Fibroblast of upper back skin (primary cell): ENCODE measurements at places on chromosomes 11 and 22.
A peak's percentile ranks its signal among the peaks of the same experiment; 100 is the strongest.

GRCh38 chr11:107172996-107173395, 154.7 kb upstream of the GUCY1A2 start:
- DNase-seq: no peak

DNA sequence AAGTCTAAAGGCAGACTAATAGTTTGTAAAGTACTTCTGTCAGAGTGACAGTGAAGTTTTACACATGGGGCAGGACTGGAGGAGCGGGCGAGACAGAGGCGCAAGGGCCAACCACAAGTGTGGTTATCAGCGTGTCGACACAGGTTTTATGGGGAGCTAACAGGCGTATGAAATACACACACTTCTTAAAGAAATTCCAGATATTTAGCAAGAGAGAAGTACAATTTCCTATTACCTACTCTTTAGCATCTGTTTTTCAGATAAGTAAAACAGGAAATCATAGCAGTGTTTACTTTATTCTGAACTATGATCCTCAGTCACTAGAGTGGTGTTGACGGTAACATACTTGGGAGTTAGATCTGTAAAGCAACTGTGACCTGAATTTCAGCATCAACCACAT, 22.5 kb downstream of the VSIG10L2 start:
- DNase-seq: no peak

GRCh38 chr11:110463153-110463552, 33.4 kb downstream of the FDX1 start:
- peak; percentile 57 for DNase-seq

- no peak for DNase-seq
Measured at GRCh38 chr11:110379261-110379660, 50.5 kb upstream of the FDX1 start.

- peak; percentile 77 for DNase-seq
Measured at GRCh38 chr11:116772443-116773202, at the start of gene BUD13. TSS of gene BUD13 (minus strand) at chr11:116772987. CDS start at chr11:116772964, 23 bp downstream.

GRCh38 chr22:20565079-20565734, 57.8 kb downstream of the MED15 start:
- peak; percentile 25 for DNase-seq

- no peak for DNase-seq
Measured at GRCh38 chr11:97419729-97420128, 1029.9 kb downstream of the JRKL start.

- no peak for DNase-seq
Measured at GRCh38 chr22:50229370-50229769, 15.5 kb downstream of the TUBGCP6 start.

GRCh38 chr11:116703421-116703820, 69.4 kb downstream of the BUD13 start:
- DNase-seq: peak; percentile 8

GRCh38 chr11:103294516-103294915, 185.3 kb downstream of the DYNC2H1 start:
- no peak for DNase-seq

DNA sequence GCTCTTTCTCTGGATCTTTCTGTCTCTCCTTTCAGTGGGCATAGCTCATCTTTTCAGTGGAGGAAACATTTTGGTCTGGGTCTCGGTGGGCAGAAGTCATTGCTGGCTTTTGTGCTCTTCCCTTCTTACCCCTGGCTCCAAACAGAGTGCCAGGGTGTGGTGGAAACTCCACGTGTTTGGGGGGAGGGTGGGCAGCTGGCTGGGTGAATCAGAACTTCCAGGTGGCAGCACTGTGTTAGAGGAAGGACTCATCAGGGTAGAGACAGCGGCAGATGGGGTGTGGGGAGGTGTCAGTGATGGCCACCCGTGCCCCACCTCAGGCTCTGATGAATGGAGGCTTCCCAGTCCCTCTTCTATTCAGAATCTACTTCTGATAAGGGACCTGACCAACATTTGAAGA, 114.0 kb downstream of the GRIK4 start:
- no peak for DNase-seq

DNA sequence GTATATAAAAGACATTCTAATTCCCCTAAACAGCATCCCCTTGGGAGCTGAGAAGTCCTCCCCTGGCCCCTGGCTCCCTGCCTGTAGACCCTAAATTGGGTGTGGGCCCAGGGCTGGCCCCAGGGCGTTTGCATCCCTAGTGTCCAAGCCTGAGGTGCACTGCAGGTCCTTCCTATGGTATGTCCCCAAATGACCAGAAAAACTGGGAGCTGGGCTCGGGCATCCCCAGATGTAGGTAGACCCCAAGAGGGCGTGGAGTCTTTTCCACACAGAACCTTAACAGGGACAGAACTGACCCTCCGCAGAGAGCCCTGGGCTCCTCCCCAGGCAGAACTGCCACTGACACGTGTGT, 782 bp upstream of the OSBPL5 start:
- DNase-seq: no peak

- DNase-seq: no peak
Measured at GRCh38 chr11:69984457-69985261, 93.5 kb upstream of the ANO1 start.

- DNase-seq: no peak
Measured at GRCh38 chr22:17952273-17952801, 72.0 kb downstream of the MICAL3 start.

DNA sequence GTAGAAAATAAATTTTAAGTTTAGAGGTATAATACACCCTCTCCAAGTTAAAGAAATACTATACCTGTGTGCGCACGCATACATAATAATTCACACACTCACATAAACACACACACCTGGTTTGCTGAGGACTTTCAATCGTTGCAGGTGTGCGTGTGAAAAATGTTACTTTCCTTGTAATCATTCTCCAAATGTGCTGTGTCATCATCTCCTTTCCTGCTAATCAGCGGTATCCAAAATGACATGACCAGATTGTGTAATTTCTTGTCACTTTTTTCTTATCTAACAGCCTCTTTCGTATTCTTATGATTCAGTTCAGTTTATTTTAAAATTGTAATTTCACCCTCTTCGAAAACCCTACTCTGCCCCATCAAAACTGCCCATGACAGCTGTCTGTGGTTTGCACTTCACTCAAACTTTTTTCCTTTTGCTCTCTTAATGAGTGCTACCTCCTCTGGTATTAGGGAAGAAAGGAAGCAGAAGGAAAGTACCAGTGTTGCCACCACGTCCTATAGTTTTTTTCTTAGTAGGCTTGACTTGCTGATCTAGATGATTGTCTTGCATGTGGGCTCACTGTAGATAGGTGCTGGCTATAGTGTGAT, 651.2 kb downstream of the CNTN5 start:
- no peak for DNase-seq

DNA sequence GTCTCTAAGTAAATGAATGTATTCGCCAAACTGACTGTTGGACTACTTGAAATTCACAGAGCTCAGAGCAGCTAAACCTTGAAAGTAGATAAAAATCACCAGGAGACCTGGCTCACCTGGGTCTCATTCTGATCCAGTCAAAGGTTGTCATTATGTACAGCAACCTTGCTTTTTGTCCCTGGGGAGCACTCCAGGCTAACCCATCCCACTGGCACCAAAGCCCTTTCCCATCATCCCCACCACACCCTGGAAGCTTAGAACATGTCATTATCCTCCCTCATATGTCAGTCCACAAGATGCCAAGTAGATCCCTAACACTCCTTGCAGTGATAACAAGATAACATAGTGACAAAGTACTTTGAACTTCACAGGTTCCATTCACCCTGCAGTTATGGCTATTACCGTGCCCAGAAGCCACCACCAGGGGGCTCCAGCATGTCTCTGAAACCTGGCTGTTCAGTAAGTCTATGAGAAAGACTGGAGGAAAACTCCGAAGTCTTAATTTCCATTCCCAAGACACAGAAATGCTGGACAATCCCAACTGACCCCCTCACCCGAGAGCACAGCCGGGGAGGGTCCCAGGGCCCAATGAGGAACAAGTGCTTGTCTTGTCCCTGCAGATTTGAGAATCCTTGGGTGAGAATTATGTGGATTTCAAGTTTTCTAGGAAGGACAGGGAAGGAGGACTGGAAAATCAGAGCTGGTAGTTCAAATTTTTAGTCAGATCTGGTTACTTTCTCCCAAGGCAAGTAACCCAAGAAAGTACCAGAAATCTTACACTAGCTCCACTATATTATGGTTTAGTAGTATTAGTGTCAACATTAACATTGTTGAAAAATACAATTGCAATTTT, 43.0 kb upstream of the USP47 start:
- DNase-seq: no peak

GRCh38 chr11:1515082-1516060, 28.8 kb upstream of the MOB2 start:
- DNase-seq: peak; percentile 44

- DNase-seq: no peak
Measured at GRCh38 chr11:61980783-61981541, 13.5 kb upstream of the FTH1 start.

GRCh38 chr11:71182791-71183677, 69.3 kb downstream of the SHANK2 start:
- no peak for DNase-seq
